ENCODE measurements at places on chromosomes 5 and 9. TPM values are rescaled to one million over a fixed set of nuclear protein-coding genes. Genes with fewer than 3 reads are reported as not detected.

- DNase-seq: no peak
Measured at GRCh38 chr9:16429671-16430070, 440.8 kb downstream of the BNC2 start.

DNA sequence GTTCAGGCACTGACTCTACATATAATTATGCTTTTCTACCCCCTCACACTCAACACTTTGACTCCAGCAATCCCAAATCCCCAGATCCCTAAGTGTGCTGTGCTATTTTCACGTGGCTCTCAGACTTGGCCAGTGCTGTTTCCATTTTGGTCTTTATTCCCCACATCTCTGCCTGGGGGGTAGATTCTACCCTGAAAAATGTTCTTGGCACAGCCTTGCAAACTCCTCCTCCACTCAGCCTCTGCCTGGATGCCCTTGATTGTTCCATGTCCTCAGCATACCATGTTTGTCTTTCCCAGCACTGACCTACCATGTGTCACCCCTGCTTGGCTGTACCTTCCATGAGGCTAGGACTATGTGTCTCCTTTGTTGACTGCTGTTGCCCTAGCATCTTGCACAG, 43.0 kb downstream of the FXN start:
- no peak for DNase-seq

- DNase-seq: no peak
Measured at GRCh38 chr5:96023518-96023917, 61.9 kb upstream of the ELL2 start.

Gene ROR2
- not detected for total RNA-seq

- DNase-seq: no peak
Measured at GRCh38 chr5:1470762-1471211, 25.5 kb upstream of the SLC6A3 start.

DNA sequence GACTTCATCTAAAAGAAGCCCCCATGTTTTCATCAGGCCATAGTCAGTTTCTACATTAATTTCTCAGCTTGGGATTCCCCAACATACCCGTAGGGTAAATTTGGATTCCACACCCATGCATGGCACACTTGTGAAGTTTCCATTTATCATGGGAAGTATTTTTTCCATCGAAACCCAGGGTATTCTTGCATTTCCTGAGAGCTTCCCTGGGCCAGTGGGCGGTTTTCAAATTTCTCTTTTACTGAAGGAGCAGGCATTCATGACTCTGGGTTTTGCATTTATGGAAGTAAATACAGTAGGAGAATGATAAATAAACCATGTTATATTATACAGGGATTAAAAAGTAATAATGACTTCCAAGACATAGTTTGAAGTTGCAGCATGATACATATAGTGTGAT, 93.0 kb upstream of the MAP3K1 start:
- no peak for DNase-seq

Gene HMCN2
- total RNA-seq: not detected

Gene SPATA31A3
- total RNA-seq: not detected

Gene PLPP7
- total RNA-seq: not detected

DNA sequence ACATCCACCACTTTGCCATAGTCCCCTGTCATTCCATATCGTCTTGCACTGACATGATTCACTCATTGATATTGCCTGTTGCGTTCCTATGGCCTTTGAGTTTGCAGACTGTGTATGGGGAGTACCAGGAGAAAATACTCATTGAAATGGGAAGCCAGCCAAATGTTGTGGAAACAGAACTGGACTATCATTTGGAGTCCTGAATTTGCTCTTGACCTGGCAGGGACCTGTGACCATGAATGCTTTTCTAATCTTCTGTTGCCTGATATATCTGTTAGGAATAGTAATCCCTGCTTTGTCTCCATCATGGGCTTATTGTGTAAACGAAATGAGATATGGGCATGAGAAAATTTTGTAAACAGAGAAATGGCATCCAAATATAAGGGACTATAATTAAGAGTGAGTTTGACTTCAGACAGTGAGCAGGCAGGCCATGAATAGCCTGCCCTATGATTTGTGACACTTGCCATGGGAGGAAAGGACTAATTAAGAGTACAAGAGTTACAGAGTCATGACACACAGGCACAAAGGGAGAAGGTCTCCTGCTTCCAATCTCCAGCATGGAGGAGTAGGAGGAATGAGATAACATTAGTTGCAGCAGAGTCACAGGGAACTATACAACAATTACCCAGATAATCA, 572.9 kb upstream of the SGCD start:
- DNase-seq: no peak

GRCh38 chr9:126428534-126429175, 102.0 kb downstream of the MVB12B start:
- no peak for DNase-seq

Gene ALG2
- total RNA-seq: 18.1 TPM

Gene SNCB
- not detected for total RNA-seq

Gene PCDHA1
- total RNA-seq: not detected

Gene SLC45A2
- not detected for total RNA-seq

Gene MYOZ3
- total RNA-seq: not detected

- DNase-seq: no peak
Measured at GRCh38 chr9:107249131-107249533, 33.9 kb upstream of the RAD23B start.

Gene GOLGA1
- total RNA-seq: 12.9 TPM

DNA sequence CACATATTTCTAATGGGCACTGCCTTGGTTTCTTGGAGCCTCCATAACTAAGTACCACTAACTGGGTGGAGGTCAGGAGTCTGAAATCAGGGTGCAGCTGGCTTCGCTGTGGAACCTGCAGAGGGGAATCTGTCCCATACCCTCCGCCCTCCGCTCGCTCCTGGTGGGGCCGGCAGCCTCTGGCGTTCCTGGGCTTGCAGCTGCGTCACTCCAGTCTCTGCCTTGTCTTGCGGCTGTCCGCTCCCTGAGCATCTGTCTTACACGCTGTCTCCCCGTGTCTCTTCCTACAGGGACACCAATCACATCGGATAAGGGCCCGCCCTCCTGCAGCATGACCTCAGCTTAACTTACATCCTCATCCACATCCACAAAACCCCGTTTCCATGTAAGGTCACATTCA, 45.4 kb downstream of the NTNG2 start:
- no peak for DNase-seq

- DNase-seq: no peak
Measured at GRCh38 chr5:135036405-135036804, 2.4 kb upstream of the PITX1 start.

DNA sequence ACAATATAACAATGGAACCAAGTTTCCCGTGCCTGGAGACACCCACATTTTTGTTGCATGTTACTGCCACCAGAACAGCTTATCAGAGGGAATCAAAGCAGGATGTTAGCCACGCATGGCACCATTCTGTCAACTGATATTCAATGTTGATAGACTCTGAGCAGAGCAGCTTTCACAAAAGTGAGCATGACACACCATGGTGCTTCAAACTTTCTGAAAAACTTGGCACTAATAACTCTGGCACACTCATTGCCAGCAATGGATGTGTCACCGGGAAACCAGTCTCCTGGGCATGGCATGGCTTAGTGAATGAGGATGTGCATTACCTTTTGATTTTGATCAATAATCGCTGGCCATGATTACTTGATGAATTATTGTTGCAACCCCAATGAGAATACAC, 19.7 kb downstream of the NIPSNAP3B start:
- no peak for DNase-seq

DNA sequence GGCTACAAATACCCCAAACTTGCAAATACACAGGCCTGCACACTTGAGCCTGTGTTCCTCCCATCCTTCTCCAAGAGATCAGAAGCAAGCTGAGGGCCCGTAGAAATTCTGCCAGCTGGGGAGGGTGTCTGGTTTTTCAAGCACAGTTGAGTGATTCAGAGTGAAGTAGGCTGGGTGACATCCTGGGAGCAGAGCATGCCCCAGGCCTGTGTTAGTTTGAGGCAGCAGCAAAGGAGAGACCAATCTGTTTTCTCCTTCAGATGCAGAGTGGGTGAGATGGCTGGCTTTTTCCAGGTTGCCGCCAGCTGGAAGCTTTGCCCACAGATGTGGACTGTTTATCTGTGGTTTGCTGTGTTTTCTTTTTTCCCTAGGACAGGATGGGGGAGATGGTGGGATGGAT, 63.1 kb downstream of the RCL1 start:
- no peak for DNase-seq

GRCh38 chr5:180599981-180600553, 8.8 kb upstream of the SCGB3A1 start:
- DNase-seq: no peak

DNA sequence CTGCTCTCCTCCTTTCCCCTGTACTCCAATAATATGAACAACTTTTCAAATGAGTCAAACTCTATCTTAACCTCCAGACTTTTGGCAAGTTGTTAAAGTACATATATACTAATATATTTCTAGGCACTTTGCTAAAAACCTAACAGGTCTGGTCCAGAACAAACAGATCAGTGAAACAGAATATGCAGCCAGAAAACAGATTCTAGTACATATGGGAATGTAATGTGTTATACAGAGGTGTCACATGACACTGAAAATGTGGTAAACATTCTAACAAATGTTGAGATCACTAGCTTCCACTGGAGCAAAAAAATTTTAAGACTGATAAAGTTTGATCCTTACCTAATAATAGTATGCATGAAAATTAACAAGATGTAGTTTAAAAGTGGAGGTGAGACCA, 136.9 kb downstream of the OR2K2 start:
- DNase-seq: no peak

DNA sequence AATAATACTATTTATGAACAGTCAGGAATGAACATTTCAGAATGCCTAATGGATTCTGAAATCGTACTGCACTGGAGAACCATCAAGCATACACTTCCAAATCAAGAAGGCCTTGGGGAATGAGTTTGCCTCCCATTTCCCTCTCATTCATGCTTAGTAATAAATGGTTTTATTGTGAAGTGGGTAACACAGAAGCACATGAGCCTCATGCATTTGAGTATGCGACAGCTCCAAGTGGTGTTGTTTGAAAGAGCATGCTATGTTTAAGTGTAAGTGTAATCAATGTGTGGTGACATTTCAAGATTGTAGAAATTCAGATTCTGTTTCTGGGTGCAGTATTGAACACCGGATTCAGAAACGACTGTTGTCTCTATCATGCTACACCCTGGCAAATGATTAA, 60.0 kb downstream of the SGCD start:
- DNase-seq: no peak

DNA sequence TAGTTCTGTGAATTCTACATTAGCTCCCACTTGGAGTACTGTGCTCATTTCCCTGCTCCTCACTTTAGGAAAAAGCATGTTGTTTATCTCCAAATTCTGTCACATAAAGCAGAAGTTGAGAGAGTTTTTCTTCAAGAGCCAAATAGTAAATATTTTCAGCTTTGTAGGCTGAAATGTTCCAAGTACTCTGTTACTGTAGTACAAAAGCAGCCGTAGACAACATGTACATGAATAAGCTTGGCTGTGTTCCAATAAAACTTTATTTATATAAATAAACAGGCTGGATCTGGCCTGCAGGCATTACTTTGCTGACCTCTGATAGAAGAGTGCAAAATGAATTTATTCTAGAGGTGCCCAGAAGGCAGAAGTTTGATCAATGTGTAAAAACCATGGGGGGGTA, 73.0 kb upstream of the AGXT2 start:
- no peak for DNase-seq

DNA sequence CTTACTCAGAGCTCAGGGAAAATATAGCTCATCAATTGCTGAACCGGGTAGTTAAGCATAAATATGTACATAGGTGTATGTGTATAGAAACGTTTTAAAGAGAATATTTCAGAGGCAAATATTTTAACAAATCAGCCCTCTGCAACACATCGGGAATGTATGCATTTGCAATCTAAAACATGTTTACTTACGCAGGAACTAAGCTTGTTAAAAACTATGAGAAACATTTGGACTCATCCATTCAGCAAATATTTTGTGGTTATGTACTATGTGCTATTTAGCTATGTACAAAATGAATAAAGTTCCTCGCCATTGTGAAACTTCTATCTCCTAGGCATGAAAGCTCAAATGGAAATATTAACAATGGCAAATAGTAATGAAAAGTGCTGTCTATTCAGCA, 469.9 kb downstream of the ARHGEF28 start:
- no peak for DNase-seq

GRCh38 chr9:88535226-88536022, 446 bp downstream of the NXNL2 start:
- peak; percentile 22 for DNase-seq
